ENCODE measurements at places on chromosomes 7 and 10.

GRCh38 chr7:93623816-93624215 lies 49.3 kb upstream of the CALCR start:
- no peak for DNase-seq

- DNase-seq: no peak
Measured at GRCh38 chr7:103990991-103991390, 1.5 kb upstream of the RELN start.

GRCh38 chr10:46992803-46993561 lies 81.8 kb downstream of the PTPN20 start:
- DNase-seq: no peak

DNA sequence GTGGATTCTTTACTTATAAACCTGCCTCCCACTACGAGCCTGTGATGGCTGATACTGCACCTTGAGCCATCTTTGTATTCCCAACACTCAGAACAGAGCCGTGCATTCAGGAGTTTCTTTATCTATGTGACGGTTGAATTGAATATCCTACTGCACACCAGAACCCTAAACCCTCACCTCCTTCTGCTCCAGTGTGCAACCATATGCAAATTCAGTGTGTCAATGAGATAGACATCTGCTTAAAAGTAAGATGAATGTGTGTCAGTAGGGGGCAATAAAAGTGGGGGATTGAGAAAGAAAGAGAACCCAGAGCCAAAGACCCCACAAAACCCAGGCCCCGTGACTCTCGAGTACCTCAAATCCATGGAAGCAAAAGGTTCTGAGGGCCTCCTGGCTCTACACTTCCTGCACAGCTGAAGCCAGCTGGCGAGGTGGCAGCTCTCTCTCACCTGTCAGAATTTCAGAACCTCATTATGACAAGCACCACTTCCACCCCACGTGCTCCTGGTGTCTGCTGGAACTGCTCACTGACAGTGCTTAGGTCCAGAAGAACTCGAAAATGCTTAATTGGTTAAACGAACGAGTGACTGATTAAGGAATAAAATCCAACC lies 143.3 kb upstream of the GPR26 start:
- no peak for DNase-seq

GRCh38 chr10:47374611-47375536 lies 9.2 kb downstream of the ZNF488 start:
- DNase-seq: no peak

DNA sequence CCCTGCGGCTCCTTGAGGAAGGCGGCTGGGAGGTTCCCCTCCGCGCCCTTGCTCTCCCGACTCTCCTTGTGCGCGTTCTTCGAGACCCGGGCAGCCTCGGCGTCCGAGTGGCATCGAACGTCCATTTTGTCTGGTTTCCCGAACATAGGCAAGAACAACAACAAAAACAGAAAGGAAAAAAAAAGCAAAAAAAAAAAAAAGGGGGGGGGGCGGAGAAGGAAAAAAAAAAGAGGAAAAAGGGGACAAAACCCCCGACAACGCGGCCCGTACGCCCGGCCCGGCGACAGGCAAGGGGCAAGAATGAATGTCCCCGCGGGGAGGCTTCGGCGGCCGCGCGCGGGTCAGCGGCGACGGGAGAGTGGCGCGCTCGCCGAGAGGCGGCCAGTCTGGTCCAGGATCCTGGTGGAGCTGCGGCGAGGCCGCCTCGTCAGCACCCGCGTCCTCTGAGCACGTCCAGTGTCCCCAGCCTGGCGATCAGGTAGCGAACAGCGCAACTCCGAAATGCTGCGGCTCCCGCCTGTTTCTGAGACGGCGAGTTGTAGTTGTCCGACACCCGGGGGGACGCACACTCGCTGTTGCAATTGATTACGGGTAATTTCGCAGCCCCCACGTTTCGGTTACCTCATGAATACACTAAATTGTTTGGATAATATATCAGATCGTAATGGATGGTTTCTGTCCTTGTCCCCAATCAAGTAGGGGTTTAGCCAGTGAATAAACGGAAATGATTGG lies at the start of gene VAX1:
VAX1 (minus strand) TSS at position 360 of the 732 bp plus-strand sequence; CDS start at position 146, 214 bp downstream.
- no peak for DNase-seq

DNA sequence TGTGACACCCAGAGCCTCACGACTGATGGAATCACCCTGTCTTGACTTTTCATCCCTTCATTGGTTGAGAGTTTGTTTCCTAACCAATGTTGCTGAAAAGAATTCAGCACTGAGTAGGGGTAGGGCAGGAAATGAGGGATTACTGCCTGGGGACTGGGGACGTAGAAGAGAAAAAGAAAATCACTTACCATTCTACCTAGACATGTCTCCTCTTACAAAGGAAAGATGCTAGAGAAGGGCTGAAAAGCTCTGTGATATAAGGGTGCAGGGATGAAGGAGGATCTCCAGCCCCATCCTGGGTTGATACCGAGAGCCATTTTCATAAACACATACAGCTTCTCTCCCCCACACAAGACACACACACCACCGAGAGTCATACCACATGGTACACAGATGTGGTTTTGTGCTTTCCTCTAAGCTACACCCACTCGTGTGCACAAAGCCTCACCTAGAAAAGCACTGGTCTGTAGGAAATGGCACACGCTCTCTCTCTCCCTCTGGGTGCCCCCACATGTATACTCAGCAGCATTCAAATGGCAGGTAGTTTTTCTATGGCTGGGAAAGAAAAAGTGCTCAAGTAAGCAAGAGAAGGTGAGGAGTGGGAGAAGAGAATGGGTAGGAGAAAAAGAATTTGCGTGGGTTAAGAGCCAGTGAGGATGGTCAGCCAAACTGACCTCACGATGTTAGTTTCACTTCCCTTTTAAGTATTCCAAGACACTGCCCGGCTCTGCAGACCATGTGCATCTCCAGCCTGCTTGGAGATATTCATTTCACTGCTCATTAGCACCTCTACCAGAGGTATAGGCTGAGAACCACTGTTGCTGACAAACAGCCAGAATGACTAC lies 85.8 kb downstream of the CALD1 start:
- peak; percentile 26 for DNase-seq

DNA sequence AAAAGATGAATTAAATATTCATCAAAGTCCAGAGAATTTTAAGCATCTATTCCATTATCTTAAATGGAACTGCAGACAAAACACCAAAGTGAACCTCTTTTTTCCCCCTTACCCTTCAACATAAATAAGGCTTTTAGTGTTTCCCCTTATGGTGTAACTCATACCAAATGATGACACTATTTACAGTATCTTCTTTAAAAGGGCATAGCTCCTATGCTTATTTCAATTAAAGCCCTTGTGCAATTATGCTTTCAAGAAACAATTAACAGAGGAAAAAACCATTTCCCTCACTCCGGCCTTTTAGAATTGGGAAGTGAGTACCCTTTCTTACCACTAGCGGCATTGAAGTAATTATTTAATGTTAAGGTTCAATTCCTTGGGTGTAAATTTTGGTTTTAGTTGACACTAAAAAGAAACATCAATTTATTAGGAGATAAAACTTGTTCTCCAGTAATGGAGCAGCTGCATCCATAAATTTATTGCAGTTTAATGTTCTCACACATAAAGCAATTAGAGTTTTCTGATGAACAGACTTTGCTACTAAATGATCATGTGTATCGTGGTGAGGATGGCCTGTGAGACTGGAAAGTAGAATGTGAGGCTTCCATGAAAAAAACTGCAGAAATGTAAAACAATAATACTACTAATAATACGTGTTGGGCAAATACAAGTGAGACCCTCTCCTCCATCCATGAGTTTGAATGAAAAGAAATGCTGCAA lies 661.3 kb downstream of the PARD3 start:
- DNase-seq: peak; percentile 26

- DNase-seq: no peak
Measured at GRCh38 chr10:60008816-60009215, 102.5 kb upstream of the CCDC6 start.

DNA sequence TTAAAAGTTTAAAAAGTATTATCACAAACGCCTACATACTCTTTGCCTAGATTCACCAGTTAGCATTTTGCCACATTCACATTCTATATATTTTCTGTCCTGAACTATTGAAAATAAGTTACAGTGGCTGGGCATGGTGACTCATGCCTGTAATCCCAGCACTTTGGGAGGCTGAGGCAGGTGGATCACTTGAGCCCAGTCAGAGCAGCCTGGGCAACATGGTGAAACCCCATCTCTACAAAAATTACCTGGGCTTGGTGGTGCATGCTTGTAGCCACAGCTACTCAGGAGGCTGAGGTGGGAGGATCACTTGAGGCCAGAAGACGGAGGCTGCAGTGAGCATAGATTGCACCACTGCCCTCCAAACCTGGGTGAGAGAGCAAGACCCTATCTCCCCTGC lies 5.3 kb downstream of the ARPC1A start:
- no peak for DNase-seq

DNA sequence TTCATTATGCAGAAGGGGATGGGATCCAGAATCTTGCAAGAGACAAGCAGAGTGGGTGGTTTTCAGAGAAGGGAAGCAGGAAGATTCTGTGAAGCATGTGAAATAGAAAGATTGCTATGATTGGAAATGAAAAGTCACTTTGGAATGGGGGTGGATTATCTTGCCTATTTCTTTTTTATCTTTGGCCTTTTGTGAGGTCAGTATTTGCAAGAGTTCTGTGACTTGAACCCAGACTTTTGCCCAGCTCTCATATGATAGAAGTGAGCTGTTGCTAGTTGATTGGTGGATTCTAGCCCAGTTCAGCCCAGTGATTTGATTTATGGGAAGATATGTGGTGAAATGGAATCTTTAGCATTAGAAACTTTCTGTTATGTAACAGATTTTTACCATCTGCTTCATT lies 17.1 kb downstream of the ENTPD7 start:
- DNase-seq: peak; percentile 15

GRCh38 chr7:122137251-122138077 lies 6.6 kb downstream of the AASS start:
- DNase-seq: no peak

DNA sequence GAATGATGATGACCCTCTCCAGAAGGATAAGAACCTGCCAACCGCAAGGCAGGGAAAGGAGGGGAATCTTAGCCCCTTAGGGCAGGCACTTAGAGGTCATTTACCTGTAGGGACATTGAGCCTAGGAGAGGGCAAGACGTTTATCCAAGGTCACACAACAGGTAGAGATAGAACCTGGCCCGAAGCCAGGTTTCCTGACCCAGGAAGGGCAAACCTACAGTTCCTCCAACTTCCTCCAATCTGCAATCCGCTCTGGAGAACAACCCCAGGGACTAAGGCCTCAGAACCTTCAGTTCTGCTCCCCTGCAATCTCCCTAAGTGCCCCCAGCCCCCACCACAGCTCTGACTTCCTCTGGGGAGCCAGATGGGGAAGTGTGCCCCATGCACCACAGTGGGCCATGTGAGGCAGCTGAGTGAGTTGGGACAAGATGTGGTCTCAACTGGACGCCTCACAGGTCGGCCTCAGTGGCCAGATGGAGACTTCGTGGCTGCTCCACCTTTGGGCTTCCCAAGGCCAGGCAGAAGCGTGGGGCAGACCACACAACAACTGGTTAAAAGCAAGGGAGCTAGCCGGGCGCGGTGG lies 1.4 kb upstream of the PSAP start:
- peak; percentile 92 for DNase-seq

DNA sequence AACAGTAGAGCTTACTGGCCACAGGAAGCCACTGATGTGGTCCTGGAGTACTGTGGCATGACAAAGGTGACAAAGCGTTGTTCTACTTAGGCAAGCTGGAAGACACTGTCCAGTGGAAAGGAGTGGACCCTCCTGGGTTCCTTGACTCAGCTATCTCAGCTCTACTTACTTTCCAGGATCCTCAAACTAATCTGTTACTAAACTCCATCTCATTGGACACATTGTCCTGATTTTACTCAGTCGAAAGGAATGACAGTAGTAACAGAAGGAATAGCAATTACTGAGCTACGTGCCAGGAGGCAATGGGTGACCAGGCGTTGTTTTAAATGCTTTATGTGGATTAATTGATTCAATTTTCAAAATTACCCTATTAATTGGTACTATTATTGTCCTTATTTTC lies 41.6 kb downstream of the ABLIM1 start:
- no peak for DNase-seq

- no peak for DNase-seq
Measured at GRCh38 chr10:46318799-46319198, 32.0 kb downstream of the ANTXRL start.

GRCh38 chr10:110392868-110393740 lies 88.4 kb upstream of the SMNDC1 start:
- peak; percentile 5 for DNase-seq

DNA sequence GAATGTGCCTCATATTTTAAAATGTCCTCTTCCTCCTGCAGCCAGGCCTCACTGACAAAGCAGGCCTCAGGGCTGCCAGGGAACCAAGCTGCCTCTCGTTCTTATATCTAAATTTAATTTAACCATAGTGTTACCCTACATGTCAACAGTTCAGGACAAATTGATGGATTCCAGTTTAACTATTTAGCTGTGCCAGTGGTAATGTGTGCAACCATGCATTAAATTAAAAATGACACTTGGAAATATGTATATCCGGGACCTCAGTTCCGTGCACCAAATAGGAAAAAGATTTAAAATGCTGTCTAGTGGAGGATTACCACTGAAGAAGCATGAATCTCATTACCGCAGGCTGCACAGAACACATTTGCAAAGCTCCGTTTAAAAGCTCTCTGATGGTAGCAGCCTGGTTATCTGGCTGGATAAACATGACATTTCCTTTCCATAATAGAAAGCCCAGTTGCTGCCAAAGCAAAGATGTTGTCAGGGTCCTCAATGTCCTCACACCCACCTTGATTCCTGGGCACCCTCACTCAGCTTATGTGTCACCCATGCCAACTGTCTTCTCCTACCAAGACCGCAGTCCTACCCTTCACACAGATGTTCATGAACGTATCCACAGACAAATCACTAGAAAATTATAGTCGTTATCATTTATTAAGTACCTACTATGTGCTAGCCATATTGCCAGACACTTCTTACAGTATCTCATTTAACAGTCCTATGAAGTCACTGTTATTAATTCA lies 73.3 kb upstream of the FRMD4A start:
- no peak for DNase-seq

DNA sequence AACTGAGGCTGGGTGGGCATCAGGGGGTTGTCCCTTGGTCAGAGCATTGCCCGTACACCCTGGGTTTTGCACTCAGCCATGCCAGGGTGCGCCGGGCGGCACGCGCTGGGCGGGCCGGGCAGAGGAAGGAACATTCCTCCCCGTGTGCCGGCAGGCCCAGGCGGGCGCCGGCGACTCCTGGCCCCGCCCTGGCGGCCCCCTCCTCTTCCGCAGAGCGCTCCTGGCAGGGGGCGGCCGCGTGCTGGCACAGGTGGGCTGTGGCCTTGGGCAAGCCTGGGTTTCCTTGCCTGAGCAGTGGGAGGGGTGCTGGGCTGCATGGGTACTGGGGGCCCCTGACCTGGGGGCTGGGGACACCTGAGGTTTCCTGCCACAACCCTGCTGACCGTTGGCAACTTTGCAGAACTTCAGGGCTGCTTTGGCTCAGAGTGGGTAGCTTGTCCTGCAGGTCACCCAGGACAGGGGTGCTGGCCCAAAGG lies 3.9 kb downstream of the LFNG start:
- no peak for DNase-seq

Data from MV-4-11 (cell line).